Stimulated activated CD4-positive, alpha-beta T cell treated with anti-CD3 and anti-CD28 coated beads, Interleukin-1b, Interleukin-23, amount 100 ng/mL, for 1 hour (primary cell): ENCODE measurements at places on chromosomes 6 and 20.

- DNase-seq = no peak
Observed at GRCh38 chr6:132648356-132648755, 10.6 kb downstream of the TAAR1 start.

GRCh38 chr6:45422503-45423110, 44.9 kb upstream of the SUPT3H start:
- DNase-seq = no peak

GRCh38 chr6:139381216-139381865, 6.9 kb upstream of the CITED2 start:
- DNase-seq = no peak

GRCh38 chr6:20929283-20929682, 395.0 kb downstream of the CDKAL1 start:
- no peak for DNase-seq

DNA sequence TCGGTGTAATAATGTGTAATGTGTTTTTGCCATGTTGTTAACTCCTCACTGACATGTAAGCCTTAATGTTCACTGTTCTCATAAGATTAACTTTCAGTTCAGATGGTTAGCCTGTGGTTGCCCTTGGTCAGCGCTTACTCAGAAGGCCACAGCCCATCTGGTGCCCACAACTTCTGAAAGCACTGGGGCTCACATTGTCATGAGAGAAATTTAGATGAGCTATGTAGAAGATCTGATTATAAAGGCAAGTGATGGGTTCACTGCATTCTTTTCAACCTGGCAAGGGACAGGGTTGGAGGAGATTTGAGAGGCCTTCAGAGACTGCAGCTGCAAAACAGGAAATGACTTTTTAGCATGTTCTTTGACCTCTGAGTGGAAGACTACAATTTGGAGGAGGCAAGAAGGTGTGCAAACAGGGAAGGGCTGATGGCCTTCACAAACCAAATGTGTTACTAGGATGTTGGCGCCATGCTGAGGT, 242.3 kb upstream of the SUPT3H start:
- no peak for DNase-seq

- DNase-seq = no peak
Observed at GRCh38 chr6:103183831-103184411, 1675.8 kb downstream of the HACE1 start.
